ENCODE measurements at places on chromosomes 4 and X. TPM values are rescaled to one million over a fixed set of nuclear protein-coding genes. Genes with fewer than 3 reads are reported as not detected.

- peak; percentile 11 for DNase-seq
These were observed 186.8 kb downstream of the TMA16 start for GRCh38 chr4:163681208-163681821.

DNA sequence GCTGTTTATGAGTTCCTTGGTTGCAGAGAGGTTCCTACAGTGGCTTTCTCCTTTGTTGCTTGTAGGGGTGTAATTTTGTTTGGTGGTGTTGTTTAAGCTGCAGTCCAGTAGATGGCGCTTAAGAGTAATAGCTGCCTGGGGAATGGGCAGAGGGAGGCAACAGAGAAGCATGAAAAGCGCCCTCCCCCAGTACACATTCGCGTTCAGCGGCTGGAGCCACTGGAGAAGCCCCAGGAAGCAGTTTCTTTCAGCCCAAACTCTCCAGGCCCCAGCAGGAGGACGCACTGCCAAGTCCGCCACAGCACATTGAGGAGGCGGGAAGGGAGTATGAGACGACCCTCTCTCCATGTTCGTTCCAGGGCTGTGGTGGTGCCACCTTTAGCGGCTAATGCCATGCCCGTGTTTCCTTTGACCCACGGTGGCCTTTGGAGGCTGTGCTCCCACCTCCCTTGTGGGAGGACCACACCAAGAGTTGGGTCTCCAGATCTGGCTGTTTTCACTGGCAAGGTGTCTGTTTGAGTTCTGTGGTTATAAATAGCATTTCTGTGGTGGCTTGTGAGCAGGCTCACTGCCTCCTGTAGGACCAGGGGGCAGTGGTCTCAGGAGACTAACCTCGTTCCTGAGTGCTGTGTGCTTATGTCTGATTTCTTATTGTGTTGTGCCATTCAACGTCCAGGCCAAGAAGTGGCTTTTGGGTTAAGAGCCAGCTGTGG is 252.3 kb downstream of the ARHGAP10 start:
- peak; percentile 47 for DNase-seq

GRCh38 chr4:76504613-76505465 is 69.8 kb downstream of the SHROOM3 start:
- peak; percentile 57 for DNase-seq

GRCh38 chr4:11436084-11436483 is 7.4 kb upstream of the HS3ST1 start:
- no peak for DNase-seq

DNA sequence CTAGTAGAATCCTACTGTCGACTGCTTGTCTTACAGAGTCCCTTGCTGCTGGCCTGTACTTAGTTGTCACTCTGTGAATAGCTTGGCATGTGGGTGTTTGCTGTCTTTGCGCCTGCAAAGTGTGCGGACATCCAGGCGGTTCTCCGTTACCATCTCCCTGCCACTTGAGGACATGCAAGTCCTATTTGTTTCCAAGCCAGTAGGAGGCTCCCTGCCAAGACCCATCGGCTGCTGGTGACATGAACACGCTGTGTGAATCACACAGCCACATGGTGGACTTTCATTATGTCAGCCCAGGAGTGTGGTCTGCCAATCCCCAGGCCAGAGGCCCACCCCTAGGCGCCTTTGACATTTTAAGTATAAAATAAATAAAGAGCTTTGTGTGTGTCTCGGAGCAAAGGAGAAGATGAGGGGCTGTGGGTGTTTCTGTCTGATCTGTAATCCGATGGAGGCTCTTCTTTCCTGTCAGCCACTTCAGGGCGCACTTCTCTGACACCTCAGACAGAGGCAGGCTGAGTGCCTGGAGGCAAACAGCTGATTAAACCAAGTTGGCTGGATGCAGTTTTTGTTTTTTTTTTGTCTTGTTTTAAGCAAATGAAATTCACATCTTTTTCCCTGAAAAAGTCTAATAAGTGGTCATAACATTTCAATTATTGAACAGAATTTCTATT is 51.5 kb downstream of the ALPK1 start:
- DNase-seq: peak; percentile 87

DNA sequence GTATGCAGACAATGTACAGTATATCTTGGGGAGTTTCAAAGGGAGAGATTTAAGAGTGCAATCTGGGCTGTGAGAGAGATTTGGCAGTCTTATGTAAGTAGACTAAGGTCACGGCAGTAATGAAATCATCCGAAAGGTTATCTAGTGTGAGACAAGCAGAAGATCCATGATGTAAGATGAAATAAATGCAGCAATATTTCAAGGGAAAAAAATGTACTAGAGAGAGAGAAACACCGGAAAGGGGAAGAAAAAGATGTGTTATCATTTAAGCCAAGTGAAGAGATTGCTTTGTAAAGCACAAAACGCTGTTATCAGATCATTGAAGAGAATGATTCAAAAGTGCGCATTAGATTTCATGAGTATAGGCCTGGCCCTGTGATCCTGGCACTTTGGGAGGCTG is 88.4 kb upstream of the GUCY1A1 start:
- DNase-seq: no peak

DNA sequence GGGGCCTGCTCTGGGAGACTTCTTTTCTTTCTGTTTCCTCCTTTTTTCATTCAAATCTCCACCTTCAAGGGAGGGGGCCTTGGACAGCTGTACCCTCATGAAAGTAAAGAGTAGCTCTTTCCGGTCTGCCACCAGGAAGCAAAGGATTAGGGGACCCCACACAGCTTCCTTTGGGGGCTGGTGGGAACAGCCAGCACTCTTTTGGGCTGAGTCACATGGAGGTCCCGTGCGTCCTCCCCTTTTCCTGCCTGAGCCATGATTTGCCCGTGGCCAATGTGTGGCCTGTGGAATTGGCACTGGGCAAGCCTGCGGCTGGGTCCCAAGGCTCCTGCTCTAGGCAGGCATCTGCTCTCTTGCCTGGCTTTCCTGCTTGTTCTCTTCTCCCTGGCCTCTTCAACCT is 65.5 kb downstream of the FHDC1 start:
- peak; percentile 66 for DNase-seq

- no peak for DNase-seq
These were observed 96.4 kb upstream of the TTC29 start for GRCh38 chr4:147042046-147042445.

DNA sequence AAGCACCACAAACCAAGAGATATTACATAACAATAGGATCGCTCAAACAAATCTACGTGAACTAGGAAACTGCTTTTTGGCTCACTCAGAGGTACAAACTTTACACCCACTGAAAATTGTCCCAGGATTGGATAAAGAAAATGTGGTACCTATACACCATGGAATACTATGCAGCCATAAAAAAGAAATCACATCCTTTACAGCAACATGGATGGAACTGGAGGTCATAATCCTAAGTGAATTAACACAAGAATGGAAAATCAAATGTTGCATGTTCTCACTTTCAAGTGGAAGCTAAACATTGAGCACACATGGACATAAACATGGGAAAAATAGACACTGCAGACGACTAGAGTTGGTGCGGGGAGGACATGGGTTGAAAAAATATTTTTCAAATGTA is 207.8 kb downstream of the CBR4 start:
- DNase-seq: no peak

DNA sequence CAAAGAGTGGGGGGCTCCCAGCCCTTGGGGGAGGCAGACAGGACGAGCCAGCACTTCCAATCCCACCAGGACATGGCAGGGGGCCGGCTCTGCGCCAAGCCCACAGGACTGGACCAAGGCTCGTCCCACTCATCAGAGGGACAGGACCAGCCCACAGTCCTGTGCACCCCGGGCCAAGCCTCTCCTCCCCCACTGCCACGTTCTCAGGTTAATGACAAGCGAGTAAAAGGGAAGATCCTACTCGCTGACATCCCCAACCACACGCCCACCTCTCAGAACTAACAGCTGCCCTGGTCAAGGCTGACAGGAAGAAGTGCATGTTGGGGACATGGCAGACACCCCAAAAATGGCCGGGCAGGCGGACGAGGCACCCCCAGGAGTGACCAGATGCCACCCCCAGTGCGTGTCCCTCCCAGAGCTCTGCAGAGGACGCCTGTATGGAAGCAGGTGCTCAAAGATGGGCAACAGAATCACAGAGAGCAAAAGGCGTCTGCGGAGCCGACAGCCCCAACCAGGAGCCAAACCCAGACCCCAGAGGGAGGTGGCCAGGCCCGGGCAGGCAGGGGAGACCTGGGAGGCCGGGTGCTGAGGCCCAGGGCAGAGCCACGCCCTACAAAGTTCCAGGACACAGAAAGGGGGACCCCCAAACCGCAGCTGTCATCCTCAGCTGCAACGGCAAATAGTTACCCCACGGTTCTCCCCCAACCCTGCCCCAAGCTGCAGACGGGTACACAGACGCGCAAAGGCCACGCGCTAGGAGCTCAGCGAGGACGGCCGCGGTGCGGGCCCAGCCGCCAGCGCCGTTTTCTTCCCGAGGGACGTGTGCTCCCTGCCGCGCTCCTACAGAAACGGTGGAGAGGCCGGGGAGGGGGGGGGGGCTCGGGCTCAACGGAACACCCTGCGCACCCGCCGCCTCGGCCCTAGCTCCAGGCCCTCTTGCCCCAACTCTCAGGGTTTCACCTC is 1.7 kb downstream of the CTBP1 start:
- DNase-seq: no peak

The TRIML2 gene
- total RNA-seq: not detected

Measured in G401 (cell line).